ENCODE measurements at places on chromosomes 5 and 9. TPM values are rescaled to one million over a fixed set of nuclear protein-coding genes. Genes with fewer than 3 reads are reported as not detected.

Gene NHP2
- total RNA-seq = 66.0 TPM

DNA sequence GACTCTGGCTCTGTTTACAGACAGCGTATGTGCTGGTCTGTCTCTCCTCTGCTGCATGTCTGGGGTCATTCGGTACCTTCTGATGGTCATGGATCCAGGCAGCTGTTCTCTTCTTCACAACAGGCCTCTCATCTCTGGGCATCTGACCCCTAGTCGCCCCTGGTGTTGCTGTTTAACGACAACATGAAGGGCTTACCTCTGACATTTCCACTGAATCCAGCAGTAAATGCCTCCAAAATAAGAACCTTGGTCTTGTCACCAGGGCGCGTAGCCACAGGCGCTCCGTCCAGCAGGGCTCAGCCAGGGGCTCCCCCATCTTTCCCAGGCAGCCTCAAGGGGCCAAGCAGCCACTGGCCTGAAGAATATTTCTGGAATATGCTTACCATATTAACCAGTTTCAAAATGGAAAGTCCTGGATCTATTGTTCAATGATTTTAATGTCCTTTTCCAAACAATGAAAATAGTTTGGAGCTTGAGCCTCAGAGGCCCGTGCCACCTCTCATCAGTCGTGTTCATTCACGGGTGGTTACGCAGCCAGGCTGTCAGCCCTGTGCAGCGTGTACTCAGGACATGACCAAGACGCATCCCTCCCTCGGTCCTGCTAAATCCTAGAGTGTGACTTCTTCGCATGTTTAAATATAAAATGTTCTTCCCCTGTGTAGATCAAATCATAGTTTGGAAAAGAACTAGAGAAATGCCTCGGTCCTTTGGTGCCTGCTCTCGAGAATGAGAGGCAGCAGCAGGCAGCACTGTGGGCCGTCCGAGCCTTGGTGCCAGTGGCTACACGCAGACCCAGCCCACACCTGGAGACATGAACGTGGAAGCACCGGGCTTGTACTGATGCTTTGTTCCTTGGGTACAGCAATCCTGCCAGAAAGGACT lies 30.1 kb upstream of the LRRC14B start:
- DNase-seq = no peak

Gene MORN5
- not detected for total RNA-seq

DNA sequence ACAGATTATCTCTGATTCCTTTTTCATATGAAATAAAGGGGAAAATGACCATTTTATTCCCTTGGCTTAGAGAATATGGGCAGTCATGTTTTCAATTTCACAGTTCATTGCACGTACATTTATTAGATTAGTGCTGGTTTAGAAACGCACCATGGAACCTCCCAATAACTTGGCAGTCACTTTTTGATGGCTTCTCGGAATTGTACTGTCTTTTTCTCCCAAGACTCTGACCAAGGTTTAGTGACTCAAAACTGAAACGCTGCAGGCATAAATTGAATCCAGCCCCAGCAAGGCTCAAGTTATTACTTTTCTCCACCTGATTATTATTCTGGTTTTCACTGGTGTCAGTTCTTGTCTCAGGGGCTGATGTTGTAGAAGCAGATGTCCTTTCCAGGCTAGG lies 55.6 kb upstream of the EGFLAM start:
- DNase-seq = no peak

- DNase-seq = no peak
Observed at GRCh38 chr9:15156241-15156640, 150.8 kb downstream of the TTC39B start.
